Activated B cell treated with CpG ODN at 0.5 μM for 24 hours (primary cell): ENCODE measurements at places on chromosomes 2 and 18.

GRCh38 chr2:204089574-204089973, 153.0 kb downstream of the ICOS start:
- no peak for DNase-seq

GRCh38 chr2:65939687-65940086, 495.2 kb upstream of the MEIS1 start:
- no peak for DNase-seq

DNA sequence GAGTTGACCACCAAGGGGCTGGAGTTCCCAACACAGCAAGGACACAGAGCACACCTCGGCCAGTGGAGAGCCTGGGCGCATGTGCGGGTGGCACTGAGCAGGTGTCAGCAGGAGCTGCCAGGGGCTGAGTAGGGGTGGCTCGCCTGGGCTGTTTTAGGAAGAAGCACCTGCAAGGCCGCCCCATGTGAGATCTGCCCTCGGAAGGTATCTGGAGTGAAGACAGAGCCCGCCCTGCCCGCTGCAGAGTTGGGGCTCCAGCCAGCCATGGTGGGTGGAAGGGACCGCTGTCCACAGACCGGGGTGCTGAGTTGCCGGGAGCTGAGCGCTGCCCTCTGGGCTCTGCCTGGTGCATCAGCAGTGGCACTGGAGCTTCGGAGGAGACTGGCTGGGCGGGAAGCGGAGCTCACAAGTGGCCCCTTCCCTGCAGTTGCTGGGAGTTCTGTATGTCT, 35.2 kb downstream of the MTERF4 start:
- no peak for DNase-seq

DNA sequence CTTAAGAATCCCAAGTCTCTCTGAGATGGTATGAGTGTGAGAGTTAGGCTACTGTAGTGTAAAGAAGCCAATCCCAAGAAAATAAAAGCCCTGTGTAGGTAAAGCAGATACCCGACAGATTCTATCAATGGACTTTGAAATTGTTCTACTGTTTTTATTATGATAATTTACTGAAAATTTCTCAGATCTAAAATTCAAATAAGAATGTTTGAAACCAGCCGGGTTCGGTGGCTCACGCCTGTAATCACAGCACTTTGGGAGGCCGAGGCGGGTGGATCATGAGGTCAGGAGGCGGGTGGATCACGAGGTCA, 208.3 kb upstream of the SPRED2 start:
- no peak for DNase-seq

- no peak for DNase-seq
These were observed 102.1 kb downstream of the ATAD2B start for GRCh38 chr2:23824777-23825212.

DNA sequence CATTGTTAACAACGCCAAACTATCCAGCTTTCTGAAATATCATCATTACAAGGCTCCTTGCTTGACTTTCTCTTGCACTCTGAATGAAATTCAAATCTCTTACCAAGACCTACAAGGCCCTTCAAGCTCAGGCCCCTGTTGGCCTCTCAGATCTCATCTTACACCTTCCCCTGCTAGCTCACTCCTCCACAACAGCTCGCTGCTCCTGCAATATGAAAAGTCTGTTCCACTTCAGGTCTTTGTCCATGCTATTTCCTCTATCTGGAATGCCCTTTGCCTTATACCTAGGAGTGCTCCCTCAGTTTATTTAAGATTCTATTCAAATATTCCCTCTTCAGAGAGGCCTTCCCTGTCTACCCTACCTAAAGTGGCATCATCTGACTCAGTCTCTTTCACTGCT, 91.7 kb downstream of the SESTD1 start:
- no peak for DNase-seq

DNA sequence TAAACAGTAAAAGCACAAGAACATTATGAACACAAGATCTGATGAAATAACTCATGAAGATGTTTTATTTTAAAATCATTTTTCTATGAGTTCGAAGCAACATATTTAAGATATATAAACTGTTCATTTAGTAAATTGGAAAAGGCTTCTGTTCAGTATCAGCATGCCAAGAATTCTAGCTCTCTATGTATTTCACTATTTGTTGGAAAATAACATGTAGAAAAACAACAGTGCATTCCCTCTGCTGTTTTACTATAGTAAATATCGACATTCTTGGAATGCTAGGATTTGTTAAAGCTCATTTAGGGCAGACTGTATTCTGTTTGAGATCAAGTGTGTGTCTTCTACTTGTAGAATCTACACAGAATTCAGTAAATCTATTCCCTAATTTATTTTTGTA, 750.2 kb downstream of the CCDC85A start:
- no peak for DNase-seq
